Aorta (tissue), 5 donors: ENCODE measurements at places on chromosomes 5 and 9. TPM values are rescaled to one million over a fixed set of nuclear protein-coding genes. Genes with fewer than 3 reads are reported as not detected.

GRCh38 chr5:10599862-10600284 lies 36.0 kb downstream of the ANKRD33B start:
- no peak for DNase-seq

Gene CCNJL
- 2.6 TPM for total RNA-seq

Gene FGFR4
- 0.23 TPM for total RNA-seq

- no peak for DNase-seq
Measured at GRCh38 chr5:77298146-77298545, 87.7 kb downstream of the PDE8B start.
